ENCODE measurements at places on chromosomes 4 and X. TPM values are rescaled to one million over a fixed set of nuclear protein-coding genes. Genes with fewer than 3 reads are reported as not detected.

- H3K4me3 ChIP-seq: no peak overlapping the region
- no peaks in the 10 kb centered on the region for H3K27me3 ChIP-seq
- no peaks in the 10 kb centered on the region for H3K36me3 ChIP-seq
- no peak for DNase-seq
Measured at GRCh38 chr4:177283167-177283566, 26.5 kb upstream of the NEIL3 start.

The RTL5 gene
- polyA plus RNA-seq: 1.9 TPM

The KLHL4 gene
- not detected for polyA plus RNA-seq

DNA sequence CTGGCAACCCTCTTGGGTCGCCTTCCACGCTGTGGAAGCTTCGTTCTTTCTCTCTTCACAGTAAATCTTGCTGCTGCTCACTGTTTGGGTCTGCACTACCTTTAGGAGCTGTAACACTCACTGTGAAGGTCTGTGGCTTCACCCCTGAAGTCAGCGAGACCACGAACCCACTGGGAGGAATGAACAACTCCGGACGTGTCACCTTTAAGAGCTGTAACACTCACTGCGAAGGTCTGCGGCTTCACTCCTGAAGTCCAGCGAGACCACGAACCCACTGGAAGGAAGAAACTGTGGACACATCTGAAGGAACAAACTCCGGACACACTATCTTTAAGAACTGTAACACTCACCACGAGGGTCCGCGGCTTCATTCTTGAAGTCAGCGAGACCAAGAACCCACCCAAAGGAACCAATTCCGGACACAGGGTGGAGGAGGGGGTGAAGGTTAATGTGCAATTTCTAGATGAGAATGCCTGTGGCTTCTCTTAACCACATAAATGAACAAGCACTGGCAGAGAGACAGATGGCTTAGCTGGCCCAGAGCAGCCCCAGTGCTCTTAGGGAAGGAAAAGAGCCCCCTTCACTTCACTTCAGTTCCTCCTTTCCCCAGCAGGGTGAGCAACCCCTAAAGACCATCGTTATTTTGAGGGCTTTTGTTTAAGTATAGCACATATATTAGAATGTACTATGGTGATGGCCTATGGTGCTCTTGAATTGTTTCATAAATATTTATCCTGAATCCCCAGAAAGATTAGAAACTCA lies 73.0 kb downstream of the LUZP4 start:
- no peaks in the 10 kb centered on the region for H3K27me3 ChIP-seq
- no peak for DNase-seq
- H3K36me3 ChIP-seq: no peaks in the 10 kb centered on the region
- no peak overlapping the region for H3K4me3 ChIP-seq
- H3K27ac ChIP-seq: no peak overlapping the region

The TRPC5OS gene
- polyA plus RNA-seq: not detected

The UGT2B15 gene
- 94.3 TPM for polyA plus RNA-seq

All from small intestine (tissue), 16 donors.